Fibroblast of the conjunctiva (primary cell): ENCODE measurements at places on chromosomes 12 and 14.
A peak's percentile ranks its signal among the peaks of the same experiment; 100 is the strongest.

- DNase-seq = no peak
These were observed 218.0 kb downstream of the PPM1H start for GRCh38 chr12:62716866-62717525.

DNA sequence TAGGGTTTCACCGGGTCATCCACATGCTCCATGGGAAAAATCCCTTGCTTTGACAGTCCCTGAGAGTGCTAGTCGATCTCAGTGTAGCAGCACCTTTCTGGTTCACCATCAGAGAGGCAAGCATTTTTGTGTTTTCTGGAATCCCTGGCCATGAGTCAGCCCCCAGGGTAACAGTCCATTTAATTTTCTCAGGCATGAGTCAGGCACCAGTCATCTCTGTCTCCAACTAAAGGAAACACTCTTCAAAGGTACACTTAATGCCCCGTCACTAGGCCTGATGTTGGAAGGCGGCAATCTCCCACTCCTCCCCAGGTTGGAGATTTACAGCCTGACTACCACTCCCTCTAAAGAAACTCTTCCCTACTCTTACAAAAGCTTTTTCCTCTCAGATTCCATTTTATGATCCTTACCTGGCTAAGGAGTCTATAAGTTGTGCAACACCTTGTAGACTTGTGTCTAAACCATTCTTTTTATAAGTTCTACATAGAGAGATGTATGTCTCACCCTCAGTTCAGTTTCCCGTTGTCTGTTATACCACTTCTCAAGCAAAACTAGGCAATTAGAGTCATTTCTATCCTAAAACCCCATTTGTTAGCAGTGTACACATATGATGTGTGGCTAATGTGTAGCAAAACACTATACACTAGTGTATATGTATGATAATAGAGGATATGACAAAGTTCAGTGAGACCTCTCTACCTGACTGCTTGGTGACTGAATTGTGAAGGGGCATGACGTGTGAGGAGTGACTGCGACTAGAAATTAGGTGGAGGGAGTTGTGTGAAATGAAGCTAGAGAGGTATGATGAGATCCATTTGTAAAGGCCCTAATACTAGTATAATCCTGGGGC lies 24.6 kb downstream of the TMEM19 start:
- peak; percentile 37 for DNase-seq

DNA sequence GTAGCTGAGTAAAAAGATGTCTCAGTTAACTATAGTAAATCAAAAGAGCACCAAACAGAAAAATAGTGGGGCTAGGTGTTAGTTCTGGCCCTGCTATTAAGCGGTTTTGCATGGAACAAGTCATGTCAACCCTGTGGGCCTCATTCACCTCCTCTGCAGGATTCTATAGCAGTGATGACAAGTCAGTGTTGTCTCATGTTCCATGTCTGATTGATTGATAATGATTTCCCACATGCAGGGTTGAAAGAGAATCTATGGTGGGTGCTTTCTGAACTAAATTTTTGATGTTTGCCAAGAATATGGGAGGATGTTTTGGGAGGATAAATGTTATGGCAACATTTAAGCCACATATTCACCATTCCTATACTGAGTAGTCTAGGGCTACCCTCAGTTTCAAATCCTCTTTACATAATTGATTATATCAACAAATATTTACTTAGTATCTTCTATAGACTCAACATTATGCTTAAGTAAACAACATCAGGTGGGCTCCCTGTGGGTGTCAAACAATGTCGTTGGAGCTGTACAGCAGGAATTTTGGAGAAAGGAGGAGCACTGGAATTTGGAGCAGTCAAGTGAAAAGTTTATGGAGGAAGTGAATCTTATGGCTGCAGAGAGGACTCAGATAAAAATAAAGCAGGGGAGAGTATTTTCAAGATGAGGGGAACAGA lies 48.6 kb downstream of the IRAK3 start:
- no peak for DNase-seq

GRCh38 chr14:100322138-100322957 lies 791 bp upstream of the SLC25A47 start:
- DNase-seq = no peak

- no peak for DNase-seq
These were observed 131.7 kb upstream of the ATP2B1 start for GRCh38 chr12:89840162-89840922.

- no peak for DNase-seq
These were observed 265.5 kb downstream of the ZFP36L1 start for GRCh38 chr14:68527329-68527851.

GRCh38 chr14:73723797-73724661 lies 9.8 kb upstream of the PNMA1 start:
- peak; percentile 99 for DNase-seq

GRCh38 chr14:22824711-22825359 lies 4.9 kb upstream of the MRPL52 start:
- peak; percentile 83 for DNase-seq

GRCh38 chr12:47988073-47989022 lies 15.9 kb downstream of the COL2A1 start:
- no peak for DNase-seq

DNA sequence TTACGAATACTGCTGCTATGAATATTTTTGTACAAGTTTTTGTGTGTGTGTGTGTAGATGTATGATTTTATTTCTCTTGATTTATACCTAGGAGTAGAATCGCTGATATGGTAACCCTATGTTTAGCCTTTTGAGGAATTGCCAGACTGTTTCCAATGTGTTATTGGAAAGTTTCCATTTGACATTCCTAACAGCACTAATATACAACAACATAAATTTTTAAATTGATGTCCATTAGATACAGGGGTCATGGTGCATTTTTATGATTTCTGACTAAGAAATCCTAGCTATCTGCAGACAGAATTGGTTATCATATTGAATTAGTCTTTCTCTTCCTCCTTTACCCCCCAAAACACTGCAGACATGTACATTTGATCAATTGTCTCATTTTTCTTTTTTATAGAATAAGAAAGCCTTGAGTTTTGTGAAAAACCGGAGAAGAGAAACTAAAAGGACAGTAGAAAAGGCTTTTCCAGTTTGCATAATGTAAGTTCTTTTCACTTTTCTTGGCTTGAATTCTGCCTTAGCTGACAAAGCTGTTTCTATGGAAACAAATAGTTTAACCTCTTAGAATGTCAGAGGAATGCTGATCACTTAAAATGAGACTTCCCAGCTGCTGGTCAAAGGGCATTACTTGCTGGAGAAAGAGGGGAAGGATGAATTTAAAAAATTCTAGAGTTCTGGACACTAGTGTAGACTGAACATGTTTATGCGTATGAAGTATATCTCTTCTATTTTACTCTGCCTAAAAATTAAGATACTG lies 28.2 kb downstream of the PALS1 start:
- peak; percentile 68 for DNase-seq

DNA sequence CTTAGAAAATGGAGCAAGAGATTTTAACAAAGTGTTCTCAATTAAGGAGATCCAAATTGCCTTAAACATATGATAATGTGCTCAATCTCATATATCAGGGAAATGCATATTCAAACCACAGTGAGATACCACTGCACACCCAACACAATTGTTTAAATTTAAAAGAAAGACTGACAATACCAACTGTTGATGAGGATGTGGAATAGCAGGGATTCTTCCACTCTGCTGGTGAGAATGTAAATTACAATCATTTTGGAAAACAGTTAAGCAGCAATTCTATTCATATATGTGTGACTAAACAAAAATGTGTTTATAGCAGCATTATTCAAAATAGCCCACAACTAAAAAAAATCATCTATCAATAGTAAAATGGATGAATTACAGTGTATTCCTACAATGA lies 144.2 kb downstream of the KICS2 start:
- DNase-seq = no peak

DNA sequence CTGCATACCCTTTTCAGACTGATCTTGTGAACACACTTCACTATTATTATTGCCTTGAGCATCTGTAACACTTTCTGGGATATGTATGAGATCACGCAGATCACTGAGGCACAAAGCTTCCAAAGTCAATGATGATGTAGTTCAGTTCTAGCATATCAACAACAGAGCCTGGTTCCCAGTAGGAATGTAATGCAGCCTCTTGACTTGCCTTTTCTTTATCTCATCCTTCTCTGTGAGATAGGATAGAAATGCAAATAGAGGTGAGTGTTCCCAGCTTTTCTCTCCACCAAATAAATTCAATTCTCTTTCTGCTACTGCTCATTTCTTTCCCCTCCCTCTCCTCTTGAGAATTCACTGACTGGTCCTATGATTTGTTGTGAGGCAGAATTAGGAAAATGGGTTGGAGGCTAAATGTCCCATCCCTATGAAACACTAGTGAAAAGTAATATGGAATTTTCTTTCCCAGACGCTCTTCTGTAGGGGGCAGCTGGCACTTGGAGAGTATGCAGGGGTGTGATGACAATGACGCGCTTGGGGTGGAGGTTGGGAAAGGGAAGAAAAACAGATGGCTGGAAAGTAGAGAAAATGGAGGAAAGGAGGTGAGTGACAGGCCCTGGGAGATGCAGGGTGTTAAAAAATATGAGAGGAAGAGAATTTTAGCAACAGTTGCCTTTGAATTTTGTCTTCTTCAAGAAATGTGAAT lies 96.0 kb upstream of the TMTC1 start:
- no peak for DNase-seq

DNA sequence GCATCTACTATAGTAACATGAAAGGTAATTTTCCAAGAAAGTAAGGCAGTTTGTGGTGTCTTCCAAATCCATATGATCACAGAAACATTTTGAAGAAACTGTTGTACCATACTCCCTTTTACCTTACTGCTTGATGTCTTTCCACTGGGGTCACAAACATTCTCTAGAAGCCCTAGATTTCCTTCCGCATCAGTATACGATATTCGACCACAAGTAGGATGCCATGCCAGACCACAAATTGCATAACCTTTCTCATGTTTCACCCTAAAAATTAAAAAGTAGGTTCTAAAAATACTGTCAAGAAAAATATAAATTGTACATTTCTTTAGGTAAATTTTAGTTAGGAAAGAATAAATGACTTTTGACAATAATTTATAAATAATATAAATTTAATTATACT lies 26.5 kb downstream of the WDHD1 start:
- DNase-seq = peak; percentile 3

DNA sequence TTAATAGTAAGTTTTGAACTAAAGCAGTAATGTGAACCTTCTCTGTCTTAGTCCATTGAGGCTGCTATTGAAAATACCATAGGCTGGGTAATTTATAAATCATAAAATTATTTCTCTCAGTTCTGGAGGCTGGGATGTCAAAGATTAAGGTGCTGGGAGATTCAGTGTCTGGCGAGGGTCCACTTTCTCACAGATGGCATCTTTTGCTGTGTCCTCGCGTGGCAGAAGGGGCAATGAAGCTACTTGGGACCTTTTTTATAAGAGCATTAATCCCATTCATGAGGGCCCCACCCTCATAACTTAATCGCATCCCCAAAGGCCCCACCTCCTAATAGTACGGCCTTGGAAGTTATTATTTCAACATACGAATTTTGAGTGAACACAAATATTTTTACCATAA lies 28.4 kb downstream of the LIN7A start:
- no peak for DNase-seq
